ENCODE measurements at places on chromosomes 16 and 17.

- peak; percentile 51 for DNase-seq
These were observed 30.3 kb downstream of the PIK3R5 start for GRCh38 chr17:8935191-8935590.

DNA sequence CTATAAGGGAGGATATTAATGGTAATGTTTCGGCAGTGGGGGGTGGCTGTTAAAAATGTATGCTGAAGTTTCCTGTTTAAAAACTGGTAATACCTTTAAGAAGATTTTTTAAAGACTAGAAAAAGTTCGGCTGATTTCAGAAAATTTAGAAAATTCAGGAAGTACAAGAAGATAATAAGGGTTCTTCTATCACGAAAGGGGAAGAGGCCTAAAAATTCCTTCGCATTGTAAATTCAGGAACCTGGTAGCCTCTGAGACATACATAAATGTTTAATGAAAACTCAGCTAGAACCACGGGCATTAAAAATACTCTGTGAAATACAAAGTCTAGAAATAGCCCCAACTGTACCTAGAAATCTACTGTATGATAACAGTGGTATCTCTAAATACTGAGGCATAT lies 181.2 kb downstream of the PARN start:
- no peak for DNase-seq

- DNase-seq: peak; percentile 62
These were observed 3.4 kb upstream of the HEXD start for GRCh38 chr17:82414548-82415281.

GRCh38 chr17:3049705-3050295 lies 13.6 kb downstream of the OR1D5 start:
- no peak for DNase-seq

GRCh38 chr16:67449739-67450138 lies 18.8 kb downstream of the HSD11B2 start:
- DNase-seq: no peak

DNA sequence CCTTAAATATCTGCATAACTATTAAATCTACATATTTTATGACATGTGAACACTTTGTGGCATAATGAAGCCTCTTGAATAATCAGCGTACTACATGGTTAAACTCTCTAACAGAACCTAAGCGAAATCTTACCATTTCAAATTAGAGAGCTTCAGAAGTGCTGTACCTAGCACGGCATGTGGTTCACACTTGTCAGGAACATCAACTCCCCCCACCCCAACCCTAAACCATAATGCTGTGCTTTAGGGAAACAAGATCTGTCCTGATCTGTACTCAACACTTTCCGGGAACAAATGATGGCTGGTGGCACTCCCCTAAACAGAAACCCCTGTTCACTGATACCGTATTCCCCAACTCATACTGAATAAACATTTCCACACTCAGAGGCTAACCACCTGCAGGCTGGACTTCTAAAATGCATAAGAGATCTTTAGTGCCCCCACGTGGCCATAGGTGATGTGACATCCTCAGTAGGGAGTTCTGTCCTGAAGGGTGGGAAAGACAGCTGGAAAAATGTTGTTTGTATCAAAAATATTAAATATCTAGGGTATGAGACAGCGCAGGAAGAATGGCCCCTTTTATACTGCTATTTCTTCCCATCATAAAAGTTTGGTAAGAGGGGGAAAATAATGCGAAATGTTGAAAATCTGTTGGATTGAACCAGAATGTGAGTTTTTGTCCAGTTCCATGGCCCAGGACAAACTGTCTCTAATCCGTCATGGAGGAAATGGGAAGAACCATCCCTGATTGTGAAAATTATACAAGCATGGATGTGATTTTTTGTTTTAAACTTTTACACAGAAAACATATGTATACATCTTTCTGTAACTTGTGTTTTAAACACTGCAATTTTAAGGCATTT lies 88.6 kb downstream of the USP31 start:
- peak; percentile 47 for DNase-seq

DNA sequence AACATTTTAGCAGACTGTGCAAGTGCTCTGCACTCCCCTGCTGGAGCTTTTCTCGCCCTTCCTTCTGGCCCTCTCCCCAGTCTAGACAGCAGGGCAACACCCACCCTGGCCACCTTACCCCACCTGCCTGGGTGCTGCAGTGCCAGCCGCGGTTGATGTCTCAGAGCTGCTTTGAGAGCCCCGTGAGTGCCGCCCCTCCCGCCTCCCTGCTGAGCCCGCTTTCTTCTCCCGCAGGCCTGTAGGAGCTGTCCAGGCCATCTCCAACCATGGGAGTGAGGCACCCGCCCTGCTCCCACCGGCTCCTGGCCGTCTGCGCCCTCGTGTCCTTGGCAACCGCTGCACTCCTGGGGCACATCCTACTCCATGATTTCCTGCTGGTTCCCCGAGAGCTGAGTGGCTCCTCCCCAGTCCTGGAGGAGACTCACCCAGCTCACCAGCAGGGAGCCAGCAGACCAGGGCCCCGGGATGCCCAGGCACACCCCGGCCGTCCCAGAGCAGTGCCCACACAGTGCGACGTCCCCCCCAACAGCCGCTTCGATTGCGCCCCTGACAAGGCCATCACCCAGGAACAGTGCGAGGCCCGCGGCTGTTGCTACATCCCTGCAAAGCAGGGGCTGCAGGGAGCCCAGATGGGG lies 3.1 kb downstream of the GAA start:
- no peak for DNase-seq
